ENCODE measurements at places on chromosomes 3 and 15.

DNA sequence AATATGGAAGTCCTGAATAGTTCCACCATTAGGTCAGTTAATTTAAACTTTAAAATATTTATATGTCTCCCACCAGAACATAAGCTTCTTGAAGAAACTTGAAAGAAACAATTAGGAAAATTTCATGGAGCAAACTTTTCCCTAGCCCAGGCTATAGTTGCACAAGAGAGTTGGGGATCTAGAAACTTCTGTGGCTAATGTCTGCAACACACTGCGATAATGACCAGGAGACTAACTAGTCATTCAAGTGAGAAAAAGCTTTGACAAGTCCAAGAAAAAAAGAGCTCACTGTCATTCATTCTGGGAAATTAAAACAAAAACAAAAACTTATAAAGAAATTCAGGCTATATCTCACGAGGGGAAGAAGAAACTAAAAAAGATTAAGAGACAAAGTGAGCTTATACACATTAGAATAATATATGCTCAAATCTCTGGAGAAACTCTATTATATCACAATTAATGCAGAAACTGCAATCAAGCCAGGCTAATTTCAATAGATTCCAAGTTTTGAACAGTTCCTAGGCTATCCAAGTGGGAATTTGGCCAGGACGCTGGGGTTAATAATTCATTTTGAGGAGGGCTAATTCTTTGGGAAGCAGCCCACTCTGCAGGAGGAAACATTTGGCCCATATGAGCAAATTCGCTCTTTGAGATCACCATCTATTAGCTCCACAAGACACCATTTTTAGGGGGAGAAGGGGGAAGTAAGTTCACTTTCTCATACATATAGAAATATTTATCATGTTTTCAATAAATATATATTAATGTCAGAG is 134.6 kb downstream of the MEIS2 start:
- DNase-seq = no peak

DNA sequence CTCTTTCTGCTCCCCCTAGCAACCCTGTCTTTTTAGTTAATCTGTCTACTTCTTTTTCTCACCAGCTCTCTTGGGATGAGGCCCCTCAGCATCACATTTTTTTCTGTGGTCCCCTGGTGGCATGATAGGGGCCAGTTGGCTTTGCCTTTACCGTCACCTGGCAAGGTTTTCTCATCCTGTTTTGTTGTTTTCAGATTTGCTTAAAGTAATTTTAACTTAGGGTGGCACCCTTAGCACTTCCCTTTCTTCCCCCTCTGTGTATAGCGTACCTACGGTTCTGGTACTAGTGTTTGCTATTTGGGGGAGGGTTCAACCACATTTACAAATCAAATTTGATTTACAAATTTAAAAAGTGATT is 35.6 kb downstream of the PDCD6IP start:
- DNase-seq = no peak

- no peak for DNase-seq
Measured at GRCh38 chr3:77799278-77799677, 759.4 kb downstream of the ROBO2 start.

GRCh38 chr3:184491011-184491576 is 70.5 kb upstream of the EPHB3 start:
- DNase-seq = no peak

DNA sequence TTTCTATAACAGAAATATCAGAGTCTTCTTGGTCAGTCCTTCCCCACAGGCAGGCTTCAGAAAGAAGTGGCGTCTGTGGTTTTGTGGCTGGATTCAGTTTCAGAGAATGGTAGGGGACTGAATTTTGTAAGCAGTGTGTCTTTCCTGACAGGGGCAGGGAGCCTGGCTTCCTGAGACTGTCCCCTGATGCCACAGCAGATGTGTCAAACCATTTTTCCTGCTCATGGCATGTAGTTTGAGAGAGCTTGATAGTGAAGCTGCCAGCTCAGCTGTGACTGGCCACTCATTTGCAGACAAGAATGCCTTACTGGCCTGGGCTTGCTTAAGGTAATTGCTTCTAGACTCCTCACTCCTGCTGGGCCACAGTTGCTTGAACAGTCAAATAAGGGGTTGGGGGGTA is 26.4 kb downstream of the LARS2 start:
- DNase-seq = no peak

DNA sequence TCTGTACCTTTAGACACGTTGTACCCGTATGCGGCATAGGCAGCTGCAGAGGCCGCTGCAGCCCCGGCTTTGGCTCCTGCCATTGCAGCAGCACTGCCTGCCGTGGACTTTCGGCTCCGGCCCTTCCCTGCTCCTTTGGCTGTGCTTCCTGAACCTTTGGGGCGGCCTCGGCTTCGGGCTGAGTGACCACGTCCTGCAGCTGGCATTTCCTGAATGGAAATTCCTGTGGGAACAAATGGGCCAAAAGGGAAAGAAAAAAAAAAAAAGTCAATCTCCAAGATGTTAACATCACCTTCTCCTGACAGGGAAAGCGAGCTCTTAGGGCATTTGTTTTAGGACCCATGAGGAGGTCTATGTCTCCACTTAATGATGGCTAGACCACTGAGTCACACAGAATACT is 29.6 kb downstream of the CHAC1 start:
- no peak for DNase-seq

GRCh38 chr3:46114323-46114988 is 87.2 kb upstream of the XCR1 start:
- no peak for DNase-seq

GRCh38 chr15:68631601-68632051 is 52.8 kb downstream of the CORO2B start:
- no peak for DNase-seq

GRCh38 chr3:194274424-194275085 is 76.6 kb downstream of the CPN2 start:
- no peak for DNase-seq

DNA sequence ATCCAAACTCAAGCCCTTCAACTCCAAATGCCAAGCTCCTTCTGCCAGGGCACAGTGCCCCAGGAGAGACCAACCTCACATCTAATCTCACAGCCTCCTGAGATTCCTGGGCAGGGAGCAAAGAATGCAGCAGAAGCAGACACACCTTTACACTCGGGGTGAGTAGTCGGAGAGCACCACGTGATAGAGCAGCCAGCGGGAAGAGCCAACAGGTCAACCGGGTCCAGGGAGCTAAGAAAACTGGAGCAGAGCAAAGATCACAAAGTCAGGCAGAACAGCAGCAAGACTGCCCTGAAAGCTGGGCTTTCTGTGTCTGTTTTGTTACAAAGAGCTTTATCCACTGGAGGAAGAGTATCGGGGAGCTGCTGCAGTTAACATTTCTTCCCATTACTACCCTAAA is 4.2 kb downstream of the B3GALNT1 start:
- no peak for DNase-seq

DNA sequence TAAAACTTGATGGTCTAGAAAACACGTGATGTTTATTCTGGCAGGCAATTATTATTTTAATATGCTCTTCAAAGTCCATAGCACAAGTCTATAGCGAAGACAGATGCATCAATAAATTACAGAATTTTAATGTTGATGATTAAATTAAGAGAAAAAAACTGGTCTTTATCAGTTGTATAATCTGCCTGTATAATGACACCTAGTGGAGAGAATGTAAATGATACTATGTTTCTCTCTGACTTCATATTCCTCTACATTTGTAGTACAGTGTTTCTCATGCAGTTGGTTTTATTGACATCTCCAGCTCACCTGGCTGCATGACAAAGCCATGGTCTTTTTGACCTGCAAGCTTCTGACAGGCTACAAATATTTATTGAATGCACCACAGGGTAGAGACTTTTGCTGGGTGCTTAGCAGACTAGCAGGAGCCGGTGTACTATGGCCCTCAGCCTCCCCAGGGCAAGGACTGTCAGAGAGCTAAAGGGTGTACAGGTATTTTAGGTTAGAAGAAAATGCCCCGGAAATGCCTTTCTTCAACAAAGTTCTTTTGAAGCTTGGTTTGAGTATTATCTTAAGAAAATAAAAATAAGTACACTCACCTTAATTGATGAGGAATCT is 289.9 kb downstream of the GAP43 start:
- DNase-seq = no peak

DNA sequence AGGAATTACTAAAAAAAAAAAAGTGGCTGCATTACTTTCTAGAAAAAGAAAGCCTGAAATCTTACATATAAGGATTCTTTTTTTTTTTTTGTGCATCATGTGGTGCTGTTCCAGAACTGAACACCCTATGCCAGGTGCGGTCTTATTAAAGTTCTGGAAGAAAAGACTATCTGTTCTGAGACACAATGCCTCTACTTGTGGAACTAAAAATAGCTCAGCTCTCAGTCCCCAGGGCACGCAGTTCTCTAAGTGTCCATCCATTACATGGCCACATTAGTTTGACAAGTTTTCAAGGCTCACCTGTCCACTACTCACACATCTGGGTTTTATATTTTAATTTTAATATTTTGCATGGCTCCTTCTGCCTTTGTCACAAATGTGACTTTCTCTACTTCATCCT is 126.6 kb upstream of the ADAMTS9 start:
- no peak for DNase-seq

DNA sequence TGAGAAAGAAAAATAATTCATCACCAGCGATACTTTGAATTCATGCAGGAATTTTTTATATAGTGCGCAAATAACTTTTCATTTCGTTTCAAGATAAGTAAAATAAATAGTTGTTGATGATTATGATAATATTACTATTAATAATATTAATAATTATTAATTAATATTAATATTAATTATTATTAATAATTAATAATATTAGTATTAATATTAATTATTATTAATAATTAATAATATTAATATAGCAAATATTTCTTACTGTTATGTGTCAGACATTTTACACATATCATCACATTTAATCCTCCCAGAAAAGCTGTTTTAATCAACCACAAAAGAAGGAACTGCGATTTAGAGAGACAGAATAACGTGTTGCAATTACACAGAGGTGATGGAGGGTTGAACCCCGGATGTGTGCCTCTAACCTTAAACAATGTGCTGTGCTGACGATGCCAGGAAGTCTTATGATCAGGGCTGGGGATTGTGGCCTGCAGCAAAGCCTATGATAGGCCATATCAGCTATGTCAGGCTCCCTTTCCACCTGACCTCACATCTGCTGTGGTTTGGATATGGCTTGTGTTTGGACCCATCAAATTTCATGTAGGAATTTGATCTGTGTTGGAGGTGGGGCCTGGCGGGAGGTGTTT is 263.5 kb upstream of the NR2F2 start:
- DNase-seq = no peak

Measured in esophagus squamous epithelium (tissue), 5 donors.